ENCODE measurements at places on chromosomes 1 and 21.

DNA sequence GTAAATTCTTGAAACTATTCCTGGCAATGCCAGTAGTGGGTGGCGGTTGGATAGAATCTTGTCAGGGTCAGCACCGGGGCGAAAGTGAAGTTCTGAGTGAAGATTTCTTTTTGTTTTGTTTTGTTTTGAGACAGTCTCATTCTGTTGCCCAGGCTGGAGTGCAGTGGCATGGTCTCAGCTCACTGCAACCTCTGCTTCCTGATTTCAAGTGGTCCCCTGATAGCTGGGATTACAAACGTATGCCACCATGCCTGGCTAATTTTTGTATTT lies 33.3 kb downstream of the PCNT start:
- DNase-seq: no peak

GRCh38 chr1:214396330-214396729 lies 115.4 kb downstream of the SMYD2 start:
- DNase-seq: no peak

GRCh38 chr1:182809414-182809957 lies 19.9 kb downstream of the NPL start:
- DNase-seq: no peak

GRCh38 chr21:39288987-39289386 lies 24.4 kb downstream of the BRWD1 start:
- DNase-seq: no peak

- DNase-seq: no peak
These were observed 157.8 kb downstream of the TRABD2B start for GRCh38 chr1:47839433-47839760.

DNA sequence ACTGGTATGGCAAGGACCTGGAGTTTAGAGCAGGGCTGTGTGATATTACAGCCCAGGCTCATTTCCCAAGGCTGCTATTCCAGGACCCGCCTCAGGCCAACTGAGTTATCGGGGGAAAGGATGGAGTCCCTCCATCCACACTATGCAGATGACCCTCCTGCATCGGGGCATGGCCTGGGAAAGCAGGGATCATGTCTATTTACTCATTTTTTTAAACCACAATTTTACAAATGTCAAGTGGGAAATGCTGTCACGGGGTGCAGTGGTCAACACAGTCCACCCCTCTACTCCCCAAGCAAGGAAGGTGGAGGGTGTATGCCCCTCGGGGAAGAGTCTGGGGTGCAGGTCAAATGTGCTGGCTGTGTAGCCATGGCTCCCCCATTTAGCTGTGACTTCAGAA lies 6.1 kb upstream of the CLEC20A start:
- DNase-seq: no peak

DNA sequence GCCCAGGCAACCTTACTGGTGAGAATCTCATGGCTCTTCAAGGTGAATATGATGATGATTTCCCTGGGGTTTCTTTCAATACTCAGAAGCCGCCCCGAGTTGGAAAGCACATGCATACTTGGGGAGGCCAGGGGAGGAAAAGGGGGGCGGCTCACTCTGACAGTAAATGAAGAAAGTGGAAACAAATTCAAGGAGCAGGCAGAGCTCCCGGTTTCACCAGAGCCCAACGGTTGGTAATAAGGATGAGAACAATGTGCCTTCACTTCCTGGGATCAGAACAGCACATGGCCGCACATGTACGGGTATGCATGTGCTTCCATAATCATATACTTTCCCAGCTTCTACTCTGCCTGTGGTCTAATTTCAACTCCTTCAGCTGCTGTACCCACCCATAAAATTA lies 3.8 kb upstream of the ARHGEF2 start:
- DNase-seq: no peak

DNA sequence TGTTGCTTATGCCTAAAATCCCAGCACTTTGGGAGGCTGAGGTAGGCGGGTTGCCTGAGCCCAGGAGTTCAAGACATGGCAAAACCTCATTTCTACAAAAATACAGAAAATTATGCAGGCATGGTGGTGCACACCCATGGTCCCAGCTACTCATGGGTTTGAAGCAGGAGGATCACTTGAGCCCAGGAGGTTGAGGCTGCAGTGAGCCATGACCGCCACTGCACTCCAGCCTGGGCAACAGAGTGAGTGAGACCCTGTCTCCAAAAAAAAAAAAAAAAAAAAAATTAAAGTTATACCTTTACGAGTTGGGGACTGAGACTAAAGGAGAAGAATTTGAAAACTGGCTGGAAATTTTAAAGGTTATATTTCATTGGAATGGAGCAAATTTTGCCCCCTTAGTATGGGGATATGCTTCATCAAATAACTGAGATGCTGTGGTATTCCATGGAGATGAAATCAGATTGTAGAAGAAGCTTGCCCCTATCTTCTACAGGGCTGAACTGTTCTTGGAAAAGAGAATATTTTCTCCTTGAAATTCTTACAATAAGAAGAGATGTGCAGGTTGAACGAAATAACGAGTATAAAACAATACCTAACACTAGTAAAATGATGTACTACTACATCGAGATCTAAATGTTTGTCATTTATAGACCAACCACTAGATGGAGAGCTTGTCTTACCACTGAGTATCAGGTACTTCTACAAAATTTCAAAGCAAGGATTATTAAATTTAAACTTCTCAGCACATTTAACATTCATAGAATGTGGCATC lies 34.9 kb upstream of the SCYL3 start:
- DNase-seq: no peak

DNA sequence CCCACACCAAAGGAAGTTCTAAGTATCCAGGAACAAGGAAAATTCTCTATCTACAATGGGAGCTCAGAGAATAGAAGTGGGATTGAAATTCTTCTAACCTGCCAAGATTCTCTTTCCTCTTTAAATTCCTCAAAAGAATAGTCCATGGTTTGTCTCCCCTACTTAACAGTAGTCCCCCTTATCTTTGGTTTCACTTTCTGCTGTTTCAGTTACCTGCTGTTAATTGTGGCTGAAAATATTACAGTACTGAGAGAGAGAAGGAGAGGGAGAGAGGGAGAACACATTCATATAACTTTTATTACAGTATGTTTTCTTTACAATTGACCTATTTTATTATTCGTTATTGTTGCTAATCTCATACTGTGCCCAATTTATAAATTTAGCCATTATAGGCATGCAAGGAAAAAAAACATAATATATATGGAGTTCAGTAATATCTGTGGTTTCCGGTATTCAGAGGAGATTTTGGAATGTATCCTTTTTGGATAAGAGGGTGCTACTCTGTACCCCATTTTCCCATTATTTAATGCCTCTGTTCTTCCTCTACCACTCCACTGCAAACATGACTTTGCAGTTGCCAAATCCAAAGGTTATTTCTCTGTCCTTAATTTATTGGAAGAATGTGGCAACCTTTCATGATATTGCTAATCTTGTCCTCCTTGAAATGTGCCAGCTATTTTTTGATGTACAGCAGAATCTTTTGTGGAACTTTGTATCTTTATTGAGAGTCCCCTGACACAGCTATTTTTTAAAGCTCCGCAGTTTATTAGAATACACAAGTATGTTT lies 68.0 kb downstream of the USP25 start:
- DNase-seq: no peak

DNA sequence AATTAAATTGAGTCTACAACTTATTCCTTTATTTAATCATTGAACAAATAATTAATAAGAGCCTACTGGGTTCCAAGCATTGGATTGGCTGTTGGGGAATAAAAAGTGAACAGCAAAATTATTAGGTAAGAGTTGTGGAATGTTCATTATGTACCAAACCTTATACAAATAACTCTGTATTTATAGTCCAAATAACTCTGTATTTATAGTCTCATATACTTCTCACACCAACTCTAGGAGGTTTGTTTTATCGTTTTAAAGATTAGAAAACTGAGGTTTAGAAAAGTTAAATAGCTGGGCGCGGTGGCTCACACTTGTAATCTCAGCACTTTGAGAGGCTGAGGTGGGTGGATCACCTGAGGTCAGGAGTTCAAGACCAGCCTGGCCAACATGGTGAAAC lies 40.6 kb downstream of the RGS2 start:
- DNase-seq: no peak

GRCh38 chr21:23402929-23403520 lies 2204.3 kb downstream of the MRPL39 start:
- DNase-seq: no peak

- DNase-seq: no peak
These were observed 22.0 kb downstream of the UBE2G2 start for GRCh38 chr21:44779417-44780136.

- DNase-seq: no peak
These were observed 259.6 kb upstream of the PLD5 start for GRCh38 chr1:242784084-242784483.

DNA sequence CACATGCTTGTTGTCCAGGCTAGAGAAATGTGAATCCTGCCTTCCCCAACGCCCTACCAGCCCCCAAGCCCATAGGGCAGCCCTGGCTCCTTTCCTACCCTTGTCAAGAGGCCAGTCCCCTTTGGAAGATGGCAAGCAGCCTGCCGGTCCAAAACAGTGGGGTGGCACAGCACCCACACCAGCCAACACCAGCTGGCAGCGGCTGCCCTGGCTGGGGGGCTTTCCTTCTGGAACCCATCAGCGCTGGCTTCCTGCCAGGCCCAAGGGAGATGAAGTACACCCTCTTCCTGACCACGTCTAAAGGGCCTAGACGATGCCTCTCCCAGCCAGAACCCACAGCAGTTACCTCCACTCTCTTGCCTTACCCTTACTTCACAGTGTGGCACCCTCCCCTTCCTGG lies 24.2 kb downstream of the KCNN3 start:
- no peak for DNase-seq

DNA sequence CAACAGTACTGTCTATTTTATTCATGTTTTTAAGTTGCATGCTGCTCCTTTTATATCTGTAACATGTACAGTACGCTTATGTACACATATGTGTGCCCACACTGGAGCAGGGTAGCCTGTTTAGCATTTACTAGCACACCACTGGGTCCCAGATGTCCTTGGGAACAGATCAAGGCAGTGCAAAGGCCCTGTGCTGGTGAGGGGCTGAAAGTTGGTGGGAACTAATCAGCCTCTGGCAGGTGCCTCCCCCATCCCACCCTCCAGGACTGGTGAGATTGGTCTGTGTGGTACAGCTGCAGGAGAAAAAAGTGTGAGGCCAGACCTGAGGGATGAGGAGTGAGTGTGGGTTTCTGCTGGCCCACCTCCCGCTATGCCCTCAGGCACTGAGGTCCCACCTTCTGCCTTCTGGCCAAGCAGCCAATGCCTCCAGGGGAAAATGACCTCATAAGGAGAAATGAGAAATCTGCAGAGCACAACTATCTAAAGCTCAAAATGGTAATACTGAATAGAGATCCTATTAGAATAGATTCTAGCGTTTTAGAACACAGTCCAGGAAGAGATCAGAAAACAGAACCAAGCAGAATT lies 58.9 kb downstream of the POFUT2 start:
- no peak for DNase-seq

- DNase-seq: no peak
These were observed 50.7 kb upstream of the ACOT11 start for GRCh38 chr1:54497338-54497737.

- DNase-seq: no peak
These were observed 53.5 kb upstream of the BACH1 start for GRCh38 chr21:29245104-29245643.

Data from CD4-positive, alpha-beta T cell (primary cell).